ENCODE measurements at places on chromosomes 2 and 18.

GRCh38 chr2:68775272-68775842, 40.7 kb downstream of the ARHGAP25 start:
- no peak for ATAC-seq

- ATAC-seq: no peak
Measured at GRCh38 chr2:105974812-105975211, 219.3 kb downstream of the UXS1 start.

GRCh38 chr2:161245261-161245553, 63.0 kb upstream of the PSMD14 start:
- no peak for ATAC-seq

DNA sequence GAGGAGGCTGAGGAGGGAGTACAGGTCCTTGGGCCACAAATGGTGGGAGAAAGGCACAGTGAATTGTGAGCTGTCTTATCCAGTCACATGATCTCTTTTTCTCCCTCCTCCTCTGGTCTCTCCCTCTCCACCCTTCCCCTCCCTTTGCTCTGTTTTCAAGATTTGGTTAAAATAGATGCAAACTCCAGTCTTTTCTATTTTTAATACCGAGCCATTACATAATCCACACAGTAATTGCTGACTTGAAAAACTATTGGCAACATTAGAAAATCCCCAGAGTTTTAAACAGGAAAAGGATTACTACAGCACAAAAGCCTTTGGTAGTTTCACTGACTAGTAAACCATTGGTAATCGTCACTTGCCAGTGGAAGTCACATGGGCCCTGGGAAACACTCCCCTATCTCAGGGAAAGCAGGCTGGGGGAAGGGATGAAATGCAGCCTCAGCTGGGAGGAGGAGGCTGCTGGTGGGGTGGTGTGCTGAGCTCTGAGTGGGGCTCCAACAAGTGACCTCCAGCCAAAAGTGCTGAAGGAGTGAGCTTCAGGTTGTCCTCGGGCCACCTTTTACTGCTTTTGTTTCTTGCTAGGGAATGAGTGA, 57.4 kb upstream of the PCBP1 start:
- peak; percentile 95 for ATAC-seq

GRCh38 chr2:14676371-14676770, 43.9 kb downstream of the LRATD1 start:
- ATAC-seq: no peak

GRCh38 chr2:178247250-178247649, 52.9 kb downstream of the OSBPL6 start:
- no peak for ATAC-seq

- ATAC-seq: no peak
Measured at GRCh38 chr18:46615720-46616119, 41.3 kb downstream of the LOXHD1 start.

DNA sequence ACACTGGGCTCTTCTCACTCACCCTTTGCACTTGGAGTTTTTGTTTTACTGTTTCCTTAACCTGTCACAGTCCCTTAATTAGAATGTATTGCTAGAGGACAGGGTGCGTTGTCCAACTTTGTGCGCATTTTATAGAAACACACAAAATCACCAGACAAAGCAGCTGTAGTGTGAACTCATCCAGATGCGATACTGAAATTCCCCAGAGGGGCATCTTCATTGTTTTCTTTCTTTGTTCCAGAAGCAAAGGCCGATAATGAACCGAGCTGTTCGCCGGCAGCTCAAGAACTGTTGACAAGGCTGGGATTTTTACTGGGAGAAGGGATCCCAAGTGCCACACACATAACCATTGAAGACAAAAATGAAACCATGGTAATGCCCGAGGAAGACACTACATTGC, 137.6 kb downstream of the WDSUB1 start:
- ATAC-seq: no peak

GRCh38 chr2:176067589-176068418, 16.0 kb downstream of the EVX2 start:
- ATAC-seq: peak; percentile 24

DNA sequence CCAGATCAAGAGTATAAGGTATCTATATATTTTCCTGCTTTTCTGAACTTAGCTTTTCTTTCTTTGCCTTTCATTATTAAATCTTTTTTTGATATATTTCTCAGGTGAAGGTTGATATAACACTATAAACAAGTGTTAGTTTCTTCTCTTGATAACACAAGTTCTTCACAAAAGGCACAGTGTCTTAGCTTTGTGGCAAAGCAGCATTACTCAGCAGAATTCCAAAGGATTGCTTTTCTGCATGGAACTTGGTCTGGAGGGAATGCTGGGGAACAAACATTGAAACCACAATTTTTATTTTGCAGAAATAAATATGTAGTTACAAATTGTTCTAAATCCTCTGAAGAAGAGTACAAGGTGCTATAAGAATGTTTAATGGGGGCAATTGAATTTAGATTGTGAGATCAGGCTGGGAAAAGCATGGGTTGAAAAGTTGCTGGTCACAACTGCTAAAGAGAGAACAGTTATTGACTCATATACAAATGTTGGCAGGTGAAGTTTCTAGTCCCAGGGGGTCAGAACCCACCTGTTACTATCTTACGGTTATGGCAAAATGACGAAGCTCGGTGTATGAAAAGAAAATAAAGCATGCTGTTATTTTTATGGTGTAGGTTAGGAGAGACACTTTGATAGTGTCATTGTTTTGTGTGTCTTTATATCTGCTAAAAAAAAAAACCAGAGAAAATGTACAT, 68.2 kb downstream of the UBR3 start:
- no peak for ATAC-seq

DNA sequence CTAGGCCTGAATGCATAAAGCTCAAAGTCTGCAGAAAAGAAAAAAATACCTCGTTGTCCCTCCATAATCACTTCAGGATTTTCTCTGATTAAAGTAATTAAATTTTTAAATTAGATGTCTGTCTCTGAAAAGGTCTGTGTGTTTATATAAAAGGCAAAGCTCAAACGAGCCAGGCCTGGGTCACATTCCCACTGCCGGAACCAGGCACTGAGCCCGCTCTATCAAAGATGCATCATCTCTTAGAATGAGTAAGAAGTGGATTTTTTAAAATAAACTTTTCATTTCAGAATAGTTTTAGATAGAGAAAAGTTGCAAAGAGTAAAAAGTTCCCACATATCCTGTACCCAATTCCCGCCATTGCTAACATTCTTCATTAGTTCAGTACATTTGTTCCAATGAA, 202.1 kb upstream of the KYNU start:
- ATAC-seq: no peak

DNA sequence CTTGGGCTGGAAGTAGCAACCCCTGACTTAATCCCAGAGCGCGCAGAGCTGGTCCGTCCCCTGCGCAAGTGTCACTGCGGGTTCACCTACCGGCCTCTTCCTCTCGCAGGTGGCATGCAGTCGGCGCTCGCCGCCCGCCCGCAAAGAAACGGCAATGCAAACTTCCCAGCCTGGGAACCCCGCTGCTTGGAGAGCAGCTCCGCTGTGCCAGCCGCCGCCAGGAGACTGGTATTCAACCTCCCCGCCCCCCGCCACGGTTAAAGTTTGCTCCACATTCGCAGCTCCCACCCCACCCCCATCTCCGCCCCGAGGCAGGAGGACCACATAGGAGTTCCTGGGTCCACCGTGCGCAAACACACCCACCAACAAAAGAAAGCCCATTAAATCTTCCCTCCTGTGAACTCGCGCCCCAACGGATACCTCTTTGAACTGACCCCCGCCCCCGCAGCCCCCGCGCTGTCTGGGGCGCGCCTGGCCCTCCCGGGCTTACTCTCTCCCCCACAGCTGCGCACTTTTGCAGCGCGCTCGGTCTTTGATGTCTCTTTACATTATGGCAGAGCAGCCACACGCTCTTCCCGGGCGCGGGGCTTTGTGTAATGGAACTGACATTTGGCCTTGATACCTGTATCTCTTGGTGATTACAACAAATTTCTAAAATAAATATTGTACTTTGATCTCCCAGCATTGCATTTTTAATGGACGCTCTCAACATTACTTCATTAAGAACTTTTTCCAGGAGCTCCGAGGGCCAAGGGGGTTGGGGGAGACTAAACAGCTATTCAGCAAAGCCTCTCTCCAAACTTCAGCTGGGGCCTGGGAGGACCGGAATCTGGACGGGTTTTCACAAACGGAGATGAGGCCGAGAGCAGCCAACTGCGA, 3.1 kb upstream of the SP5 start:
- no peak for ATAC-seq

GRCh38 chr2:105873281-105873680, 128.6 kb downstream of the NCK2 start:
- no peak for ATAC-seq

DNA sequence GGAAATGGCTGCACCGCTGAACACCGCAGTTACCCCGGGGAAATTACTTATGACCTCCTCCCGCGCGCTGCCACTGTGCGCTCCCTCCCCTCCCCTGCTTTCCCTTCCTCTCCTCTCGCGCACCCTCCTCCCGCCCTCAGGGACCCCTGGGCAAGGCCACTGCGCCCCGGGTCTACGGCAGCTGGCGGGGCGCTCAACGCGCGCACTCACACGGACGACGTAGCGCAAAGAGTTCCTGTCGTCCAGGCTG, 7.9 kb downstream of the ALPP start:
- no peak for ATAC-seq

DNA sequence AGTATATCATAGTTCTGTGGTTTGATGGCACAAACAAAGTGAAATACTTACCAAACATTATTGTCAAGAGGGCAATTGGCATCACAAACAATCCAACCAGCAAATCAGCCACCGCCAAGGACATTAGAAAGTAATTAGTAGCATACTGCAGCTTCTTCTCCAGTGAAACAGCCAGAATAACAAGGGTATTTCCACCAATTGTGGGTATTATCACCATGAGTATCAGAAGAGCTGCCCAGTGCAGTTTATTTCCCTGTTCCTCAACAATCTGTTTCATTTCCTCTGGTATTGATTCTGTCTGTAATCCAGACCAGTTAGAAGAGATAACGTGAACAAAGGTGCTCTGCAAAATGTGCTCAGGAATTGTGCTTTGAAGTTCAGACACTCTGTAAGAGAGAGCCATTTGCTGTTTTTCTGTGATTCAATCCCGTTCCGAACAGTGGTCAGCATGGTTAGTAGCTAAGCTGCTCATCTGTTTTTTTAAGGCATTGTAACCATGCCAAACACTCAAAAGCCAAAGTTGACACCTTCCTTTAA, 1.4 kb downstream of the HTR2B start:
- no peak for ATAC-seq

- ATAC-seq: no peak
Measured at GRCh38 chr2:191435141-191435540, 189.9 kb downstream of the MYO1B start.

- no peak for ATAC-seq
Measured at GRCh38 chr2:228575897-228576296, 394.4 kb upstream of the SPHKAP start.

- no peak for ATAC-seq
Measured at GRCh38 chr2:239523147-239523953, 122.5 kb upstream of the HDAC4 start.

- no peak for ATAC-seq
Measured at GRCh38 chr2:102950371-102950946, 188.6 kb downstream of the TMEM182 start.

DNA sequence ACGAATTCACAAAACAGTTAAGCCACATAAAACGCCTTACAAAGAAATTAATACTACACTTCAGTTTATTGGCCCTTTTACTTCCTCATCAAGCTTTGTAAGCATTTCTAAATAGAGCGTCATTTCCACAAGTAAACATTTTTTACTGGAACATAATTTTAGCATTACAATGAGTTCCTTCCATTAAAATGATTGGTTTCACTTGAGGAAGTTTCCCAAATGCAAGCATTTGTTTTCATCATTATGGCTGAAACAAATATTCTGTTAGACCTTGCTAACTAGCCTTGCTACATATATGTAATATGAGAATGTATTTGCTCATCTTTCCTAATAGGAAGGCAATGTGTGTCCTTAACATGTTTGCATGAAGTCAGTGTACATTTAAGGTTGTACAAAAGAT, 579.1 kb downstream of the IRS1 start:
- no peak for ATAC-seq

GRCh38 chr2:163157411-163157810, 318.8 kb upstream of the KCNH7 start:
- no peak for ATAC-seq

DNA sequence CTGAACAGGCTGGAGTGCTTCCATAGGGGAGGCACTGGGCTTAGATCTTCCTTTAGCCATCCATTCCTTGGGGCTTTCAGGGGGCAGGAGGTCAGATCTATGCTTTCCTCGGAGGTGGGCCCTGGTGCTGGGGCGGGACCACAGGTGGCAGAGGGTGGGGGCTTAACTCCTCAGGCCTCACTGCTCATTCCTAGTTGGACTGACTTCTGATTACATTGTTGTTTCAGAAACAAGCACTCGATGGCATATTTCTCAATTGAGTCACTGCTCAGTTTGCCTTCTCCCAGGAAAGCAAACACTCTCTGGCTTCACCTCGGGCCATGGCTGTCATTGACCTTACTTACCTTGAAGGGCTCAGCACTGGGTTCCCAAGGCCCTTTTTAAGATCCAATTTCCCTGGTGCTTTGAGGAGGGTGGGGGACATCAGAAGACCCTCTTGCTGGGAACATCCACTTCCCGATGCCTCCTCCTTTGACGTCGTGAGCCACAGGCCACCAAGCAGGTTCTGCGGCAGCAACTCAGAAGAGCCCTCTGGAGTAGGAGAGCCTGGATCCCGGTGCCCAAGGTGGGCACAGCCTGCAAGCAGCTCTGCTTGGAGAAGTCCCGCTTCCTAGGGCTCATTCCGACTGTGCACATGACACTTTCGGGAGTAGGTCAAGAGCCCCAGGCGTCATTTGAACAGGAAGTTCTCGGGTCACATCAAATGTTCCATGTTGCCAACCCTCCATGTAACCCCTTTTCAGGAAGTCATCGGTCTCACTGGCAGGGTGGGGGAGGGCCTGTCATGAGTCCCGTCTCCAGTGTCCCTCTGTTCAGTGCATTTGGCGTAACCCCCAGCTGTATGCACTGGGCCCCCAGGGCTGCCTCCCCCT, 40.6 kb downstream of the SDC1 start:
- no peak for ATAC-seq

GRCh38 chr2:203328760-203329540, 756 bp downstream of the ABI2 start:
- peak; percentile 44 for ATAC-seq

DNA sequence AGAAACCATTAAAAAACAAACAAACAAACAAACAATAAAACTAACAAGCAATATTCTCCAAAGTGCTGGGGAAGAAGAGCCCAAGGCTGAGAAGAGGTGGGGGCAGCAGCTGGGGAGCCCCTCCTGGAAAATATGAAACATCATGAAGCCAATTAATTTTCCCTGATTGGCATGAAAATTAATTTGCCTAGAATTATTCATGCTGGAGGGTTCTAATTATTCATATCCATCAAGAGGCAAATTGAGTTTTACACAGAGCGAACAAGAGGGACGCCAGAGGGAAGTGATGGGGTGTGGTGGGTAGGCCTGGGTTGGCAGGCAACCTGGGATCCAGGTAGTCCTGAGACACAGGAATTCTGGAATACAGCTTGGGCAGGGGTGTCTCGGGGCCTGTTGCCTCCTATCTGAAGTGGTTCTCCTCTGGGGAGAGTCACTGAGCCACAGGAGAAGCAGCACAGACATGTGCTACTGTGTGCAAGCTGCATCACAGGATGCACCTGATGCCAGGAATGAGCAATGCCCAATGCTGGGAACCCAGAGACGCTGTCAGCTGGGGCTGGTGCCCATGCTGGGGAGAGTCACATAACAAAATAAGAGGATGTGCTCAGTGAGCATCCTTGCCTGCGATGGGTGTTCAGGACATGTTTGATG, 100.5 kb downstream of the TEX51 start:
- ATAC-seq: no peak

GRCh38 chr18:62537946-62538345, 15.1 kb downstream of the ZCCHC2 start:
- ATAC-seq: no peak

GRCh38 chr2:66755974-66756373, 321.0 kb downstream of the MEIS1 start:
- no peak for ATAC-seq

GRCh38 chr2:61363580-61363979, 107.3 kb downstream of the USP34 start:
- ATAC-seq: no peak
